T-helper 9 cell (primary cell): ENCODE measurements at places on chromosomes 2 and 18.

- no peak for DNase-seq
Observed at GRCh38 chr2:56522605-56523089, 338.9 kb downstream of the CCDC85A start.

DNA sequence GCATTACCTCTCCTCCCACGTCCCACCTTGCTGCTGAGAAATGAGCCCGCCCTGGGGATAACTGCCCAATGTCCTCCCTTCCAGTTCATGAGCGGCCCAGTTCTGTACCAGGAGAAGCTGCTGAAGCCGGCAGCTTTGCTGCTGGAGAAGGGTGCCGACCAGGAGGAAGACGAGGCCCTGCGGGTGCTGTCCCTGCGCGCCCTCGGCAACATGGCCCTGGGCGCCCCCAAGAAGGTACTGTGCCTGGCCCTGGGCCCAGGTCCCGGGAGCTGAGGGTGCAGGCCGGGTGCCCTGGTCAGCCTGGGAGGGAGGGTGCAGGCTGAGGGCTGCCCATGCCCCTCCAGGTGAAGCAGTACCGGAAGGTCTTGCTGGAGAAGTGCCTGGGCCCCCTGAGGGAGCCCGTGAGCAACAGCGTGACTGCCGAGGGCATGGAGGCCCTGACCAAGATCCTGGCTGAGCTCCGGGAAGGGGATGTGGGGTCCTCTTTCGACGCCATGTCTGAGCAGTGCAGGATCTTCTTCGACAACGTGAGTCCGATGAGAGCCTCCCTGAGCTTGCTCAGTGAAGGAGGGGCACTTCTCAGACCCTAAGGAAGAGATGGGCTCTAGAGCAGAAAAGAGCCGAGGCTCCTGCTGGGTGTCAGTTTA, 25.7 kb downstream of the HJURP start:
- DNase-seq = no peak

DNA sequence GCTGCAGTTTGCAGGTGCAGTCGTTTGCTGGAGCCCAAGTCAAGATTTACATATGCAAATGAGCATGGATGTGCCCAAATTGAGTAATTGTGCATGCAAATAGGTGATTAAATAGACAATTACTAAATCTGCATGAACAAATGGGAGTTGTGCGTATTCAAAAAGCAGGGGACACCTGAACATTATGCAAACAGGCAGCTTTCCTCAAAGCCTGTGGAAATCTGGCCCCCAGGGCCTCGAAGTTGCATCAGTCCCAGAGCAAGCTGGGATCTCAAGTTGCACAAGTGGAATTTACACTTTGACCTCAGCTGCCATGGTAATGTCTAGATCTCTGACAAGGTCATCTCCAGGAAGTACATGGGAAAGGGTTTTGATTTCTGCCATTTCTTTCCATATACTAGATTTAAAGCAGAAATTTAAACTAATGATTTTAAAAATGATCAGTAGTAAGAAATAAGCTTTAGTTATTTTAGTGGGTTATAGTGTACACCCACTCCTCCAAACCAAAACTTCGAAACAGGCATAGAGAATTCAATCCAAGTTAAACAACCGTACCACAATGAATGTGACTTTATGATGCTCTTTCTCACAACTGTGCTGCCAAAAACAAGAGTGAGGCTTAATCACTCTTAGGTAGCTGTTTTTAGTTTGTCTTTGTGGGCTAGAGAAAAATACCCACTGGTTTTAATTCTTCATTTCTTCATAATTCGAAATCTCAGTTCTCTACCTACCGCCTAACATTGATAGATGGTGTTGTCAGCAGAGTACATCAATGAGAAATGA, 110.7 kb downstream of the RND3 start:
- no peak for DNase-seq

DNA sequence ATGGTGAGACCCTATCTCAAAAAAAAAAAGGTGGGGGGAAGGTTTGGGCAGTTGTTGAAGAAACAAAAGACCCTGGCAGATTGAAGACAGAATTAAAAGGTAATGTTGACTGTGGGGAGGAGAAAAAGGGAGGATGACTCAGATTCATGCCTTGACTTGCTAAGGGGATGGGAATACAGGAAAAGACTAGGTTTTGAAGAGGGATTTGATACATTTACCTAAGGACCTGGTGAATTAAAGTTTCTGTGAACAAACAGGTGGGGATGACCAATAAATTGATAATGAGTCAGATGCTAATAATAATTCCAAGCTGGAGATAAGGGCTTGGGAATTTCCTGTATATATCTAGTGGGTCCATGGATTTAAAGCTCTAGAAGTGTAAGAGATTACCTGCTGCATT, 27.6 kb downstream of the TTR start:
- DNase-seq = no peak

GRCh38 chr2:131010566-131010965, 82.7 kb downstream of the FAM168B start:
- DNase-seq = no peak

DNA sequence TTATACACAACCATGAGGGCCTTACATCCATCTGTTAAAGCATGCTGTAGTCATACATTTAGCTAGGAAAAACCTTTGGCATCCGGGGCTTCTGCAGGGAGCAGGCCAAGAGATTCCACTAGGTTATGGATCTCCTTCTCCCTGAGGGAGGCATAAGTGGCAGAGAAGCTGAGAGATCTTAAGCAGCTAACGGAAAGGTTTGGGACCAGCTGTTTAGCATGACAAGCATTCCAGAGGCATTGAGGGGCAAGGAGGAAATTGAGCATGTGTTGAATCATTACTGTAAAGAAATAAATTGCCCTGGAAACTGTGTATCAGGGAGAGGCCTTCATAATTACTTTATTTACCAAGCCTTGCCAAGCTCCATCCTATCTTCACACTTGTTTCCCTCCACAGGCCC, 643.1 kb downstream of the CNTNAP5 start:
- DNase-seq = no peak

DNA sequence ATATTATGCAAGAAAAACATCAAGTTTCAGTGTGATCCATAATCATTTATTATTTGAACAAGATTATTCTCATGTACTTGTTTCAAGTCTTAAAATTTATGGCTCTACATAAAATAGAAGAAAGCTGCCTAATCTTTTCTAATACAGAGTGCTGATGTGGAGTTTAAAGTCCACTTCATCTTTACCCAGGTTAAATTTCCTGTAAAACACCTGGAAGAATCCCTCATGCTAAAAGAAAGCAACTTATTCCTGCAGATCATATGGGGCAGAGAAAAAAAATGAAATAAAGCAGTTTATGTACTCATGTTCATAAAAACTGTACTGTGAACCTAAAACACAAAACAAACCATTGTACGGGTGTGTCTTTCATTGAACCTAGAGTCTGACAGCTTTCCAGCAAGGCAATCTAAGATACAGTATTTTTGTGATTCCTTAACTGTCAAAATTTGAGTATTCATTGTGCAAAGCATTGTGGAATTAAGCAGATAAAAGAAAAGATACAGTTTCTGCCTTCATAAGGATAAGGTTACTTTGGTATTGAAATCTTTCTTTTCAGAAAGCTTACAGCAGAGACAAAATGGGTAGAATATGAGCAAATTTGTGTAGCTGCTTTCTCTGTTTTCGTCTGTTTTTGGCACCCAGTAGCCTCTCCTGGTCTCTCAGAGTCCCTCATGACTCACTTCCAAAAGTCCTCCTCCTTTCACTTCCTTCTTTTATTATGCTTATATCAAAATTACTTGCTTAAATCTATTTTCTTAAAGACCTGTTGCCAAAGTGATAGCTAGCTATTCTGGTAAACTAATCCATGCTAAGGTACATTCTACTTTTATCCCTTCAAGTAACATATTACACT, 26.9 kb upstream of the GLS start:
- DNase-seq = no peak

GRCh38 chr2:43149482-43150107, 76.8 kb downstream of the ZFP36L2 start:
- no peak for DNase-seq

DNA sequence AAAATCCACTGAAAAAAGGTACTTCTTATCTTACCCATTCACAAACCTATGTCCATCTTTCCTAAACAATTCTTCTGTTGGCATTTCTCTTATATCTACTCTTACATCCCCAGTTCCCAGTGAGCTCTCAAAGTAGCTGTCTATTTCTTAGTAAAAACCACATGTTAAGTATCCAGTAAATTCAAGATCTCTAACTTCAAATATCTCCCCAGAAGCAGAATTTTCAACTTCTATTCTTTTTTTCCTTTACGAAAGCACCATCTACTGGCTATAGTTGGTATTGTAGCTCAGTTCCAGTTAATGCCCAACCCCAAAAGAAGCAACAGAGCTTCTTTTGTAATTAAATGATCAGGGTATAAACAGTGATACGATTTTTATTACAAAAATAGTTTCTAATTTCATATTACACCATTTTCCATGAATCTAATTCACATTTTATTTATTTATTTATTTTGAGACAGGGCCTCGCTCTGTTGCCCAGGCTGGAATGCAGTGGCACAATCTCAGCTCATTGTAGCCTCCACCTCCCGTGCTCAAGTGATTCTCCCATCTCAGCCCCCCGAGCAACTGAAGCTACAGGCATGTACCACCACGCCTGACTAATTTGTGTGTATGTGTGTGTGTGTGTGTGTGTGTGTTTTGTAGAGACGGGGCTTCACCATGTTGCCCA, 28.5 kb downstream of the HRH4 start:
- no peak for DNase-seq

DNA sequence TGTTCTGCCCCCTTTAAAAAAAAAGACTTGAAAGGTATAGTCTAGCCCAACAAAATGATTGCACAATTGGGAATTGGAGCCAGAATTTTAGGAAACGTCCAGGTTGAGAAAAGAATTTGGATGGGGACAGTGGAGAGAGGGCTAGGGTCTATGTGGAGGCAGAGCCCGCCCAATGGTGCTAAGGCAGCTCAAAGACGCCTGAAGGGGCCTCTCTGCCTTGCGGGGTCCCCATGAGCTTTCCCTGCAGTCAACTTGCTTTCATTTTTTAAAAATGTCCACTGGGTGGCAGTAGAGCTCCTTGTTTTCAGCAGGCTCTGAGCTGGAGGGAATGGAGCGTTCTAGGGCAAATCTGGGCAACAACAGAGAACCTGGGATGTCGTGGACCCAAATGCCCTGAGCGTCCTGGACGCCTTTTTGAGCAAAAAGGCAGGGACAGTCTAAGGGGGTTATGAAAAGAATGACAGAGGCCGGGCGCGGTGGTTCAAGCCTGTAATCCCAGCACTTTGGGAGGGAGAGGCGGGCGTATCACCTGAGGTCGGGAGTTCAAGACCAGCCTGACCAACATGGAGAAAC, 40.2 kb upstream of the ITM2C start:
- DNase-seq = peak; percentile 23

DNA sequence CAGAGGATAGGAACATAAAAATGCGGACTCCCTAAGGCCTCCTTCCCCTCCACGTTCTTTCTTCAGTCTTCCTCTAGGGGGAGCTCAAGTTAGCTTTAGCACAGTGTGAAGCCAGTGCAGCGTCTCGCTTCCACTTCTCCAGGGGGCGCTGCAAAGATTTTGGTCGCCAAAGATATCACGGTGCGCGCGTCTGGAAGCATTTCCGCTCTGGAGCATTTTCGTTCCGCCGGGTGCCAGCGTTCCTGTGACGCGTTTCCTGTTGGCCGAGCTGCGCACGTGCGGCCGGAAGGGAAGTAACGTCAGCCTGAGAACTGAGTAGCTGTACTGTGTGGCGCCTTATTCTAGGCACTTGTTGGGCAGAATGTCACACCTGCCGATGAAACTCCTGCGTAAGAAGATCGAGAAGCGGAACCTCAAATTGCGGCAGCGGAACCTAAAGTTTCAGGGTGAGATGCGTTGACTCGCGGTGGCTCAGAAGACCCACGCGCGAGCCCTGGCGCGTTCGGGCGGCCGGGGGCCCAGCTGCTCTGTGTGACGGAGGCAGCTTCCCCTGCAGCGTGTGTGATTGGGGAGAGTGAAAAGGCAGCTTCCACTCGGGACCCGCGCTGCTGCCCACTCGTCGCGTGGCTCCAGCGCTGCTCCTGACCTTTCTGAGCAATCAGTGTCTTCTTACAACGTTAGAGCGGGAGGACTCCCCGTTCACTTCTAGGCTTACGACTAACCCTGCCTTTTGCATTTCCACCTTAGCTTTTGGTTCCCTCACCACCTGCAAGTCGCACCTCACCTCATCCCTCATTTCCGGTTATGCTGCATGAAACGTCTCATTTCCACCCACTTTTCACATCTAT, at the start of gene DDX18:
DDX18 (plus strand) TSS at position 275 of the 848 bp plus-strand sequence; CDS start at position 362, 87 bp downstream.
- peak; percentile 96 for DNase-seq

DNA sequence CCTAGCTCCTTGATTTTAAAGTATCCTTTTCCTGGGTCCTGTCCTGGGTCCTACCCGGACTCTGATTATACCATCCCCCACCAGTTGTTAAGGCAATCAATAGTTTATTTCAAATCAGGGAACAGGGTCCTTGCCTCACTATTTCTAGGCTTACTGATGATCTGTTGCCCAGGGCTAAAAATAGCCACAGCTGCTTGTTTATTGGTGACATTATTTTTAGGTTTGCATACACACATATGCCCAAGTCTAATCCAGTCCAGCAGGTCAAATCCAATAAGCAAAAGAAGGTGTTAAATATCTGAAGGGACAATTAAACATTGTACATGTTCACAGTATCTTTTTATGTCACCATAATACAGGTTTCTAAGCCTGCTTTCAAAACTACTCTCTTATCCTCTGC, 66.0 kb downstream of the RAB10 start:
- no peak for DNase-seq

- no peak for DNase-seq
Observed at GRCh38 chr2:120344214-120344975, 1.5 kb upstream of the INHBB start.

DNA sequence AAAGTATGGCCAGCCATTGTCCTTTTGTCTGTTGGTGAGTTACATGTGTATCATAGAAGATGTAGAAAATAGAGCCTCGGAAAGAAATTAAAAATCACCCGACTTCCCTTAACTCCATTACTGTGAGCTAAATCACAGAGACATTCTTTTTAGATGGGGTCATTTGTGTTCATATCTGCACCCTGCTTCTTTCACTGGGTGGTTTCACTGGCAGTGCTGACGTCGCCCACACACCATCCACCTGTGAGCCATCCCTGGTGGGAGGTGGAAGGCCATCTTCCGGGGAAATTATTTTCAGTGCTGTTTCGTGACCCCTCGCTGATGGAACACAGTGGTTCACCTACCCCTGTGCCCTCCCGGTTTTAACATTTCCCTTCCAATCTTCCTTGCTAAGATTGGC, 21.2 kb downstream of the SH3BP4 start:
- DNase-seq = no peak

GRCh38 chr2:187985195-187985594, 306.5 kb upstream of the GULP1 start:
- no peak for DNase-seq

- no peak for DNase-seq
Observed at GRCh38 chr2:74573747-74574562, 19.4 kb downstream of the DOK1 start.

- no peak for DNase-seq
Observed at GRCh38 chr2:70902067-70902442, 33.6 kb upstream of the ATP6V1B1 start.

GRCh38 chr2:8312221-8312620, 369.6 kb upstream of the ID2 start:
- no peak for DNase-seq
